ENCODE measurements at places on chromosomes 1 and 21. TPM values are rescaled to one million over a fixed set of nuclear protein-coding genes. Genes with fewer than 3 reads are reported as not detected.

DNA sequence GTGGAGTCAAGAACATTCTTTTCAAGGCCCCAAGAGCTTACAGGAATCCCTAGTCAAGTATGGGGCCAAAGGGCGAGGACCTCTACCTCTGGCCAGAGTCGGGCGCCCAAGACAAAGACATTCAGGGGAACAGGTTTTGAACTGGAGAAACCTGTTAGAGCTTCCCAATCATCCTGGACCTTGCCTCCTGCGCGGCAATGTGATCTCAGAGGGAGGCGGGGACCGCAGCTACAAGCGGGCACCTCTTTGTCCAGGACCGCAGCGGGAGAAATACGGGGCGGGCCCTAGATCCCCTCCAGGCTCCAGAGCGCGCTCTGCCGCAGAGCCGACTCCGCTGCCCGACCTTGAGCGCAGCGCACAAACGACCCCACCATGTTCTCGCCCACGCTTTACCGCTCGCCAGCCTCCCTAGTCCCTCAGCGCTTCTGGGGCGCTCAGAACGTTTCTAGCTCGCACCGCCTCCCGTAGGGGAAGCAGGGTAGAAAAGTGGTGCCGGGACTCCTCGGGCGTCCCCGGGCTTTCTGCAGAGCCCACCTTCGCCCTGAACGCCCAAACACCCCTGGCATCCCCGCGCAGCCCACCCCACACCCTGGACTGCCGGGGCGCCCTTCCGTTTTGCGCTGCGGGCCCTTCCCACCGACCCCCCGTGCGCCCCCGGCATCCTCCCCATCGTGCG is 28.1 kb downstream of the RABIF start:
- DNase-seq: peak; percentile 23

Gene RASSF5
- polyA plus RNA-seq: 138 TPM

DNA sequence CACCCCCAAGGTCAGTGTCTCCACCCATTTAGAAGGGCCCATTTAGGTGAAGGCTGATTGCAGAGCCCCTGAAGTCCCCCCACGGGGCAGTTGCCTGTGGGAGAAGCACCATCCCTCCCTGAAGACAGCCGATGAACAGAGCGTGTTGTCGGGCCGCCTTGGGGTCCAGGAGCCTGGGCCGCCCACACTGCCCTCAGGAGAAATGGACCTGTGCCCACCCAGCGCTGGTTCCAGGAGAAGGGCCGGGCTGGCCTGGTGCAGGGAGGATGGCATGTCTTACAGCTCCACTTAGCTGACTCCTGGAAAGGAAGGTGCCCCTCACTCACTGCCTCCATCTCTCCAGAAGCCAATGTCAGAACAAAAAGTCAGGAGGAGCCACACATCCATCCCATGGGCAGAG is 252.7 kb upstream of the VAMP3 start:
- DNase-seq: no peak

DNA sequence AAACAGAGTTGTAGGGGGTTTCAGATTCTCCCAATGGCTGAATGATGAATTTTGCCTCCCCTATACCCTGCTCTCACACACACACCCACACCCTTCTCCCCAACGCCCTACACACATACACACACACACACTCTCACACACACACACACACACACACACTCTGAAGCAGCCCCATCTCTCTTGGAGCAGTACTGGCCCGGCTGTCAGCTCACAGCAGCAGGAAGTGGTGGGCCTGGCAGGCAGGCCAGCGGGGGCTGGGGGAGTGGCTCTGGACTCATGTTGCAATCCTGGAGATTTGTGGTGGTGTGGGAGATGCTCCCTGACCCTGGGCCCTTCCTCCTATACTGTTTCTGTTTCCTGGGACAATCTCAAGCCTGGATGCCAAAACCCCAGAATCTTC is 2.2 kb downstream of the IKBKE start:
- DNase-seq: no peak

DNA sequence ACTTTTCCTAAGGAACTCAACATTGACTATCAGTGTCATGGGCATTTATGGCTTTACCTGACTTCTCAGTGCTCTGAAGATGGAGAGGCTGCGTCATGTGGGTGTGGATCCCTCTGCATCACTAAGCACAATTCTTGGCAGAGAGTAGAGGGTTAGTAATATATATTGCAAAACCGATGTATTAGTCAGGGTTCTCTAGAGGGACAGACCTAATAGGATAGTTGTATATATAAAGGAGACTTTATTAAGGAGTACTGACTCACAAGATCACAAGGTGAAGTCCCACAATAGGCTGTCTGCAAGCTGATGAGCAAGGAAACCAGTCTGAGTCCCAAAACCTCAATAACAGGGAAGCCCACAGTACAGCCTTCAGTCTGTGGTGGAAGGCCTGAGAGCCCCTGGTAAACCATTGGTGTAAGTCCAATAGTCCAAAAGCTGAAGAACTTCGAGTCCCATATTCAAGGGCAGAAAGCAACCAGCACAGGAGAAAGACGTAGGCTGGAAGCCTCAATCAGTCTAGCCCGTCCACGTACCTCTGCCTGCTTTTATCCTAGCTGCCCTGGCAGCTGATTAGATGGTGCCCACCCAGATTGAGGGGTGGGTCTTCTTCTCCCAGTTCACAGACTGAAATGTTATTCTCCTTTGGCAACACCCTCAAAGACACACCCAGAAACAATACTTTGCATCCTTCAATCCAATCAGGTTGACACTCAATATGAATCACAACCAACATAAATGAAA is 159.7 kb upstream of the NRIP1 start:
- no peak for DNase-seq

GRCh38 chr1:234954613-234955012 is 174.0 kb downstream of the TOMM20 start:
- no peak for DNase-seq

Gene USP33
- polyA plus RNA-seq: 38.4 TPM

Gene C1orf141
- not detected for polyA plus RNA-seq

DNA sequence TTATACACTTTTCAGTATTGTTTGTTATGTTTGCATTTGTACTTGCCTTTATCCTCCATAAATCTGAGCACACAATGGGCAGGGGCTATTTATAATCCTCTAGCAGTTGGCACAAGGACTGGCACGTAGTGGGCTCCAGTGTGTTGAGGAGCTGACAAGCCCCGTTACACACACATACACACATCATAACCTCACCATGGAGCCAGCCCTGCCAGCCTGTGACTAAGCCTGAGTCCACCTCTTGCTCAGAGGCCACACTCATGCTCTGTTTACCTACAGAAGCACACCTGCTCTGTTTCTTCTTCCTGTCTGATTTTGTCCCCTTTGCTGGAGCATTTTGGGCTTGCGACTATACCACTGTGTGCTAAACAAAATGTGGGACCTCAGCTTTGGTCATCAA is 64.5 kb upstream of the SPATA6 start:
- no peak for DNase-seq

Gene TMEM125
- polyA plus RNA-seq: not detected

- no peak for DNase-seq
Observed at GRCh38 chr1:29341936-29342335, 105.6 kb downstream of the PTPRU start.

Gene CELA3A
- not detected for polyA plus RNA-seq

- DNase-seq: no peak
Observed at GRCh38 chr1:12407050-12407961, 177.5 kb downstream of the VPS13D start.

DNA sequence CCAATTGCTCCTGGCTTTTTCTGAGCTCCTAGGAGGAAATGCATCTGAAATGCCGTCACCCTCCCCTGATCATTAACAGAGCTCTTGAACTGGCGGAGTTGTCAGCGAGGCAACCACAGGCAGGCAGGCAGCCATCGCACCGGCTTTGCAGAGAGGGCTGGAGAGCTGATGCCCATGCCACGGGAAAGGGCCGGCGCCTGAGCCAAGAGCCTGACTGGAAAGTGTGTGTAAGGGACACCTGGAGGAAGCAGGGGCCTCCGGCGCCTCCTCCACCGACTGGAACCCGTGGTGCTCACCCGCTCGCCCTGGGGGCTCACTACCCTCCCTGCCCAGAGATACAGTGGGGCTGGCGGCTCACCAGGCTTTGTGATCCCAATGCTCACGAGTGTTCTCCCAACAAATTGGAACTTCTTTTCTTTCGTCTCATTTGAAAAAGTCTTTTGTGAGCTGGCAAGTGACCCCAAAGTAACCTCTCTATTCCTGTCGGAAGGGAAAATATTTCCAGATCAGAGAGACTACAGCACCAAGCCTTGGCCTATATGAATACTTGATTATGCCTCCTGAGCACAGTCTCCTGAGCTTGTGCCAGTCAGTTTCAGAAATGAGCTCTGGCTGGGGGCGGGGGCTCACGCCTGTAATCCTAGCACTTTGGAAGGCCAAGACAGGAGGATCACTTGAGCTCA is 97.7 kb upstream of the SLC25A33 start:
- no peak for DNase-seq

Gene LCA5L
- not detected for polyA plus RNA-seq

GRCh38 chr1:177306981-177307380 is 136.2 kb downstream of the BRINP2 start:
- DNase-seq: no peak

DNA sequence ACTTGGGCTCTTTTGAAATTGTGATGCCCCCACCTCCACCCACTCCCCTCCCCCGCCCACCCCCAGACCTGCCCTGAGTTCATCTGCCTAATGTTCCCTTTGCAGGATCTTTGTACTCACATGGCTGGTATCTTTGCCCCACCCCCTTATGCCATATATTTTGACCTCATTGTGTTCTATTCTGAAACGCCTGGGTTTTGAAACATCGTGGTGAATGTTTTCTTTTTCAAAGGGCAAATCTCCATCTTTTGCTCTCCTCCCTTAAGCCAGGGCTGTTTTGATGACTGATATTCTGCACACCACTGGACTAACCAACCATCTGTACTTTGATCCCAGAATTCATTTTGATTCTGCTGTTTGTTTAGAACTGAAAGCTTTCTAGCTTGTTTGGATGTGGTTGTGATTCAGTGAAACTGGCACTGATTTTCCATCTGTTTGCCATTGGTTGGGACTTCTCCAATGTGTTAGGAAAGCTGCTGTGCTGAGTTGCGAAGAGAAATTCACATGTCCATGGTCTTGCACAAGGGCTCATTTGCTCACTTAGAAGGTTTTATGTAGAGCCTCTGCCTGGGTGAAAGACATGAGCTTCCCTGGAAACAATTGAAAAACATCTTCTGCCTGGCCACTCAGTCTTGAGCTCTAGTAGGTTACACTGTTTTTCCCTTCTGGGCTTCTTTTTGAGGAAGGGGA is 16.5 kb downstream of the SMAP2 start:
- DNase-seq: no peak

- no peak for DNase-seq
Observed at GRCh38 chr1:30857062-30857461, 51.5 kb downstream of the SDC3 start.

- DNase-seq: peak; percentile 78
Observed at GRCh38 chr1:157652859-157653493, 47.6 kb downstream of the FCRL3 start.

DNA sequence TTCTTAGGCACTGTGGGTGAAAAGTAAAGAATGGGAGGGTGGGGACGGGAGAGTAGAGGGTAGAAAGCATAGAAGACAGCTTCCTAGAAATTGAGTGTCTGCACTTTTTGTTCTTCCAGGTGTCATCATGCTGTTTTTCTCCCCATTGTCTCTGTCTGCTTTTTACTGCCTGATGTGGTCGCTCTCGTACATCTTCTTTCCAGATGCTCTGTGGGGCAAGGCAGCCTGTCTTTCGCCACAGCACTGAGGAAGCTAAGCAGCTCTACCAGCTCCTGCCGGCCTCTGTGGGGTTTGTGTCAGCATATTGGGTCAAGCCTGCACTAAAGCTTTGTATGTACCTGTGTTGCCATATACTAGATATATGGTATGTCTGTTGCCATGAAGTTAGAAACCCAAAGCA is 13.2 kb downstream of the TMEM269 start:
- DNase-seq: no peak

DNA sequence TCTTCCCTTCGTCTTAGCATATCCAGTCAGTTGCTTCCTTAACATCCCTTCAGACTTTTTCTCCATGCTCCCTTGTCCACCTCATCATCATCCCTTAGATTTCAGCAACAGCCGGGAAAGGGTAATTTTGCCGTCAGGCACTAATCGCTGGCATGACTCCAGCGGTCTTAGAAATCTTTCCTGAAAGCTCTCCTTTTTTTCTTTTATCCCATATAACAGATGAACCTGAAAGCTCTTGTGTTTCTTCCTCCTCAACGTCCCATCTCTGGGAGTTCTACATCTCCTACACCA is 10.4 kb upstream of the BOLA1 start:
- DNase-seq: no peak

Gene MYOG
- polyA plus RNA-seq: not detected

DNA sequence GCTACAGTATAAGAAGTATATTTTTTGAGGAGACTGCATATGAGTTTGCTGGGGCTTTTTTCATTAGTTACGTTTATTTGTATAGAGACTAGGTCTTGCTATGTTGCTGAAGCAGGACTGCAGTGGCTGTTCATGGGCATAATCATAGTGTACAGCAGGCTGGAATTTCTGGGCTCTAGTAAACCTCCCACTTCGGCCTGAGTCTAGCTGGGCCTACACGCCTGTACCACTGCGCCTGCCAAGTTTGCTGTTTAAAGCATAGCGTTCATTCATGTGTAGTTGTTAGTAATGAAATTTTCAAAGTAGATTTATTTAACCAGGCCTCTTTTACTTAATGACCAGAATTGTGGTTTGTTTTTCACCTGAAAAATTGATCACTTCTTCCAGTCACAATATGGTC is 33.8 kb downstream of the HS2ST1 start:
- no peak for DNase-seq

DNA sequence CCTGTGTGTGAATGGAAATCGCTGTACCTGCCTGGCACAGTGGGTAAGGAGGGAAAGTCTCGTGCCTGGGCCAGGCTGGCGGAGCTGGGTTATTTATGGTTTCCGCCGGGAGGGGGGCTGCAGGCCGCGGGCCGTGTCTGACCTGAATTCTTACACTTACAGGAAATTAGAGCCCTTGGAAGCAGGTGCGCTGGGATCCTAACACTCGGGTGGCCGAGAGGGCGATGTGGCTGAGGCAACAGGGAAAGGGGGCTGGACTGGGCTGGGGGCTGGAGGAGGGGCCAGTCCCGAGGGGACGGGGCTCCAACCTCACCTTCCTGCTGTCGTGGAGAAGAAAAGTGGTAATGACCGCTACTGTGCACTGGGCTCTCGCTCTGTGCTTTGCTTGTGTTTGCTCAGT is 109.4 kb upstream of the WNT4 start:
- no peak for DNase-seq

Gene GPR61
- not detected for polyA plus RNA-seq

DNA sequence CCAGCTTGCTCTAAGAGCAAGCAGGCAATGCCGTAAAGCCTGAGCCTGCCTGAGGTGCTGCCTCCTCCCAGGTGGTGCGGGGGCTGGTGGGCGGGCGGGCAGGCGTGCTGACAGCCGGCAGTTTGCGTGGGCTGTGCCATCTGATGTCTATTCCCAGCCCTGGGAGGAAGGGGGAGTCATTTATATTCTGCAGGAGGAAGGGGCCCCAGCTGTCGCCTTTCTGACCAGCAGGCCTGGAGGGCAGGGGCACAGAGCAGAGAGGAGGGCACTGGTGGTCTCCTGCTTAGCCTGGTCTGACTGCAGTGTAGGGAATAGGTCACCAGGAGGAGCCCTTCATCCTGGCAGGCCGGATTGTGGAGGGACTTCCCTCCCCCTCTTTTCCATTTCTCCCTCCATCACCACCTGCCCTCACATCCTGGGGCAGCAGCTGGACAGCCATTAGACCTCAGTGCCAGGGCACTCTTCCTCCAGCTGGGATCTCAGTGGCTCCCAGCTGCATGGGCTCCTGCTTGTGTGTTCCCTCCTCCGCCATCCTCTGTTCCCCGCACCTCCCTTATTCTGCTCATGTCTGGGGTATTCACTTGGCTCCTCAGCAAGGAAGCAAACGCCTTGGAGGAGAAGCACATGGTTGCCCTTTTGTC is 4.4 kb downstream of the CYB561D1 start:
- no peak for DNase-seq

- no peak for DNase-seq
Observed at GRCh38 chr1:228990906-228991569, 255.8 kb downstream of the RHOU start.

All from naive B cell (primary cell).